ENCODE measurements at places on chromosomes 2 and 18. TPM values are rescaled to one million over a fixed set of nuclear protein-coding genes. Genes with fewer than 3 reads are reported as not detected.

GRCh38 chr18:41113885-41114482, 841.0 kb upstream of the PIK3C3 start:
- H3K27me3 ChIP-seq: no peaks in the 10 kb centered on the region
- no peaks in the 10 kb centered on the region for H3K36me3 ChIP-seq
- H3K27ac ChIP-seq: no peak overlapping the region
- no peak overlapping the region for H3K4me3 ChIP-seq

SERPINB12 gene
- not detected for total RNA-seq

CNTNAP5 gene
- total RNA-seq: 0.09 TPM

DNA sequence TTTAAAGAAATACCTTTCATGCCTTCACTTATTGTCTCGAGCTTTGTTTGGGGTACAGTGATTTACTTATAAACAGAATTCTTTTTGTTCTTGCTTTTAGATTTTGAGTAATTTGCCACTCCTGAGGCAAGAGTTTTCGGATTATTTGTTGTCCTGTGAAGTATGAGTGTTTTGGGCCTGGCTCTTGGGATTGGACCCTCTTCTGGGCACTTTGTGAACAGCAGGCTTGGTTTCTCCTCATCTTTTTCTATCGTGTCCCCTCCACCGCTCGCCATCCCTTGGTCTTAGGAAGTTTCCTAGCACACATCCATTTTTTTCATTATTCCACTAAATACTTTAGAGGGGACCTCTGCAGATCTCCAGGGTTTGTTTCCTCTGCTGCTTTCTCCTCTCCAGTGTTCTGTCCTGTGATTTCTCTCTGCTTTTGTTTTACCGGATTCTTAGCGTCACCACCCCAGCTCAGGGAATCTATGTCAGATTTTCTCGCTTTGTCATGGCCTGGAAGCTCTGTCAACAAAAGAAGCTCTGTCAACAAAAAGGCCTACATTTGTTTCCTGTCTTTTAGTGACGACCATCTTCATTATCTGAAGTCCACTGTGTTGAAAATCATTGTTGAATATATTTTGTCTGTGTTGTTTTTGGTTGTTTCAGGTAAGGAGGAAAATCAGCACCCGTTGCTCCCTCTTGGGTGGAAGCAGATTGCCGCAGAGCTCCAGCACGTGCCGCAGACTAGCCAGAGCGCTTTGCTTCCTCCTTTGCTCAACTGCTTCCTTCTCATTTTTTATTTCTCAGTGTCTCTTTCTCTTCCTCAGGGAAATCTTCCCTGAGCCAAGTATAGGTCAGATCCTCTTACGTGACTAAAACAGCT, 27.8 kb downstream of the ANKRD62 start:
- peaks cover 3% of the 10 kb centered on the region for H3K4me1 ChIP-seq
- no peak overlapping the region for H3K27ac ChIP-seq
- no peak for DNase-seq
- no peaks in the 10 kb centered on the region for H3K36me3 ChIP-seq
- H3K4me3 ChIP-seq: no peak overlapping the region
- H3K27me3 ChIP-seq: no peaks in the 10 kb centered on the region

DNA sequence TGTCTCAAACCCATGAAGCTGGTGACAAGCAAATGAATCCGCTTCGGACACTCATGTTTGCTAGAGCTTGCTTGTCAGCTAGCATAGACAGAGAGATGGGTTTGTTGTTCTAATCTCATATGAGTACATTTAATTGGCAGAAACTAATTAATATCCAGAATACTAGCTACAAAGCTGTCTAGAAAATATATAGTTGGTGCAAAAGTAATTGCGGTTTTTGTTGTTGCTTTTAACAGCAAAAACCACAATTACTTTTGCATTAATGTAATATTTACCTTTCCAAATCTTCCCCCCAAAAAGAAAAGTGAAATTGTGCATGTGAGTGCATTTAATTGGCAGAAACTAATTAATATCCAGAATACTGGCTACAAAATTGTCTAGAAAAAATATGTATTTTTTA, 1115.2 kb downstream of the TDRD15 start:
- no peak for DNase-seq
- no peak overlapping the region for H3K4me3 ChIP-seq
- H3K4me1 ChIP-seq: no peaks in the 10 kb centered on the region
- H3K27me3 ChIP-seq: no peaks in the 10 kb centered on the region
- no peaks in the 10 kb centered on the region for H3K36me3 ChIP-seq

DNA sequence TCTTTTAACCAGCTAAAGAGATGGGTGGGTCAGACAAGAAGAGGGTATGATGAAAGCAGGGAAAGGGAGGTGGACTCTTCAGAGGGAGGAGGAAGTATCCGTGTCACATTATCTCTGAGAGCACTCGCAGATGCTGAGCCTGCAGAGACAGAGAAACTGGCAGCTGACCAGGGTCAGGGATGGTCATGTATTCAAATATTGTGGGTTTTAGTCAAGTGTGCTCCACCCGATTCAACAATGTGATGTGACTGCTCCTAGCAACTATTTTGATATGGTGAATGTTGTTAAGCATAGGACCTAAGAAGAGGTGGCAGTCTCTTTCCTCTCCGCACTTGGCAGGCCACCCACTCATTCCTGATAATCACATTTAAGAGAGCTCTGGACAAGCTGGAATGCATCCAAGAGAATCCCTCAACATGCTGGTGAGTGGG, 1.3 kb upstream of the CLIP4 start:
- DNase-seq: peak; percentile 65
- H3K36me3 ChIP-seq: no peaks in the 10 kb centered on the region
- no peaks in the 10 kb centered on the region for H3K27me3 ChIP-seq
- peak overlapping the region; percentile 88 for H3K27ac ChIP-seq
- no peaks in the 10 kb centered on the region for H3K4me1 ChIP-seq

Data from pancreas (tissue), 10 donors.